ENCODE measurements at places on chromosomes 4 and X.

DNA sequence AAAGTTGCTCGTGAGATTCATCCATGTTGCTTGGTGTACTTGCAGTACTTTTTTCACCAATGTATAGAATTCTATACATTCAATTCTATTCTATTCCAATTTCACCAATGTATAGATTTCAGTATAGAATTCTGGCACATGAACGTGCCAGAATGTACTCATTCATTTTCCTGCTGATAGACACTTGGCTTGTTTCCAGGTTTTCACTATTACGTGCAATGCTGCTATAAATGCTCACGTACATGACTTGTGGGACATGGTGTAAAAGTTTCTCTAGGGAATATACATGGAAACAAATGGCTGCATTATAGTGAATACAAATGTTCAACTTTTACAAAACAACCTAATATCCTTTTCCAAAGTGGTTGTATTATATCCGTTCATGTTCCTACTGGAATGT lies 6.8 kb upstream of the CXorf66 start:
- no peak for DNase-seq

DNA sequence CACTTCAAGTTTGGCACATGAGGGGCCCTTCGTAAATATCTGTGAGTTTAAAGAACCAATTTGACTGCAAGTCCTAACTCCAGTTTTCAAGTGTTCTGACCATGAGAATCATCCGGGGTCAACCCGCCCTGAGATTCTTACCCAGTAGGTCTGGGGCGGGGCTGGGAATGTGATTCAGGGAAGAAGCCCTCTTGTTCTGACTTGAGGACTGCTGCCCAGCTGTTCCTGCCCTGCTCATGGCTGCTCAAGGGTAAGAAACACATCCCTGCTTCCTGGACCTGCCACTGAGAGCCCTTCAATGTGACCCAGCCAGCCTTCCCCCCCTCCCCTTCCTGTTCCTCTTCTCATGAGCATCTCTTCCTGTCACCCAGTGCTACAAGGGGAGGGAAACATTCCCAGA lies 92.7 kb upstream of the PGRMC2 start:
- no peak for DNase-seq

GRCh38 chrX:37353646-37354045 lies 4.5 kb downstream of the PRRG1 start:
- no peak for DNase-seq

DNA sequence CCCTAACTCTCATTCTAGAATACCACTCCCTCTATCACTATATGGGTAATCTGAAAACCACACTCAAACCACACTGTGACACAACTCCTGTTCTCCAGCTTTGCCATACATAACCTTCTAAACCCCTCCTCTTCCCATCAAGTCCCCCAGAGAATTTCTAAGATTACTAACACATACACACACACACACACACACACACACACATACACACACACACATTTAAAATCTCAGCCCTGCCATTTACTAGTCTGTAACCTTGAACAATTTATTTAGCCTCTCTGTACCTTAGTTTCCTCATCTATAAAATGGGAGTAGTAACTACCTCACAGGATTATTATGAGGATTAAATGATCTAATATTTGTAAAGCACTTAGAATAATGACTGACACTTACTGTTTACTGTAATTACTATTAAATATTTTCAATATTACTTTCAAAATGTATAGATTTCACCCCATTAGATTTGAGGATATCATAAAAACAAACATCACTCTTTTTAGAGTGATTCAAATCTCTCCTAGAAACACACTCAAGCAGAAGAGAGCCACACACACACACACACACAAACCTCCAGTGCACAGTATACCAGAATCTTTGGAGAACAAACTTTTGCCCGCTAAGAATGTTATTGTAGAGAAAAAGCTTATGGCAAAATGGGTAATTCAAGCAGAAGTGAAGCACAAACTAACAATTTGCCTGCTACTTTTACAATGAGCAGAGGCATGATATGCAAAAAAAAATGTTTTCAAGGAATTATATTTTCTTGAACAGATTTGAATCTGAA lies 3.8 kb downstream of the ANKRD50 start:
- DNase-seq: peak; percentile 8

GRCh38 chr4:111662496-111662895 lies 482.8 kb upstream of the FAM241A start:
- DNase-seq: no peak

GRCh38 chrX:20498851-20499635 lies 232.3 kb upstream of the RPS6KA3 start:
- DNase-seq: no peak

- DNase-seq: no peak
Measured at GRCh38 chrX:138885886-138886285, 174.4 kb upstream of the FGF13 start.

DNA sequence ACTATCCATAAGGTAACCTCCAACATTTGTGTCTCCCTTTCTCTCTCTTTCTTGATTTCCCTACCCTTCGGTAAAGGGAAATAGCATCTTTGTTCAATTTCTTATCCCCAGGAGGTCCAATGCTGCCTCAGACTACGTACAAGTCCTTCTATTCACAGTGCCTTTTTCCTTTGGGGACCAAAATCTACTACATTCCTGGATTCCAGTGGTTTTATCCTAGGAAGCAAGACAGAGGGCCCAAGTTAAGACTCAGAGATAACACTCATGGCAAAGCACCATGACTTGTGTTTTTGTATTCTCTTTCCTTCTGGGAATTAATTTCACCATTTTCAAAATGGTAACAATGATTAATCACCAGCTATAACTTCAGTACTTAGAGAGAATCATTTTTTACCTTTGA lies 10.6 kb downstream of the G3BP2 start:
- no peak for DNase-seq

GRCh38 chrX:3262901-3263300 lies 83.6 kb downstream of the MXRA5 start:
- DNase-seq: peak; percentile 71

GRCh38 chr4:113665036-113665435 lies 96.5 kb downstream of the CAMK2D start:
- DNase-seq: no peak

GRCh38 chrX:153922932-153923857 lies 2.9 kb downstream of the ARHGAP4 start:
- DNase-seq: peak; percentile 22

- DNase-seq: no peak
Measured at GRCh38 chr4:188960411-188961093, 821.3 kb downstream of the TRIML1 start.

- DNase-seq: no peak
Measured at GRCh38 chr4:106627051-106627450, 258.5 kb upstream of the GIMD1 start.

- DNase-seq: no peak
Measured at GRCh38 chr4:181770971-181771370, 472.2 kb upstream of the TENM3 start.

DNA sequence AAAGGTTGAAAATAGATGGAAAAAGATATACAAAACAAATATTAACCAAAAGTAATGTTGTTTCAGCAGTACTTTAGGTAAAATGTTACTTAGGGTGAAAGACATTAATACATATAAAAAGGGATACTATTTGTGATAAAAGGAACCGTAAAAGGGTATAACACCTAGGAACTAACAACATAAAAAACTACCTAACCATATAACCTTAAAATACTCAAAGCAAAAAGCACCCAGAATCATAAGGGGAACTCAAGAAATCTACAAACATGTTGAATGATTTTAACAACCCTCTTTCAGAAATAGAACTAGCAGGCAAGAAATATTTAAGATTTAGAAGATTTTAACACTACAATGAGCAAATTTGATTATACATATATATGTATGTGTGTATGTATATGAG lies 11.5 kb downstream of the MOSPD2 start:
- DNase-seq: no peak

DNA sequence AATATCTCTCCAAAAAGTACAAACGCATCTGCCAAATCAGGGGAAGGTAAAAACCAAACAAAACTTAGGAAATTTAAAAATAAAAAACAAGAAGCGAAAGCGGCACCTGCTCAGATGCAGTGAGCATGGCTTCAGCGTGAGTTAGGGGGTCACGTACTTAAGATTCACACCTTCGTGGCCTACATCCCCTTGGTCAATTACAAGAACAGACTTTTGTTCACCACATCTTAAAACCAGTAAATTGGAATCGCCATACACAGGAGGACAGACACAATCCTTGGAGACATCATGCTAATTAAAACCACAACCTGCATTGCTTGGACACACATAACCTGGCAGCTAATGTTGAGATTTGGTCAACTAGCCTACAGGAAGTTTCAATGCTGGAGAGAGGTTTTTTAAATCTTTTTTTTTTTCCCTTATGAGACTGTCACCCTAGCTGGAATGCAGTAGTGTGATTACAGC lies 12.5 kb upstream of the SEL1L3 start:
- DNase-seq: no peak

Measured in RCC 7860 (cell line).